ENCODE measurements at places on chromosomes 3 and 15.

DNA sequence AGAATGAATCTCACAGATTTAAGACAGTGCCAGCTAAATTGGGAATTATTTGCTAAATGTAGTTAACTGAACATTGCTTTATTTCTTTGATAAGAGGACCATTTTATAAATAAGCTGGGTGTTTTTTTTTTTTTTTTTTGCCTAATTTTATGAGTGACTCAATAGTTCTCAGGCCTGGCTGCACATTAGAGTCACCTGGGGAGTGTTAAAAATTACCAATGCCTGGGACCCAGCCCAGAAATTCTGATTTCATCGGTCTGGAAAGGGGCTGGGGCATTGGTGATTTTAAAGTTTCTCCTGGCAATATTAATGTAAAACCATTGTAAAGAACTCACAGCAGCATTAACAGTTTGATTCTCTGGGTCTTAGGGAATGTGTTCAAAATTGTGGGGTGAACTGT lies 51.2 kb upstream of the PHLDB2 start:
- no peak for DNase-seq

DNA sequence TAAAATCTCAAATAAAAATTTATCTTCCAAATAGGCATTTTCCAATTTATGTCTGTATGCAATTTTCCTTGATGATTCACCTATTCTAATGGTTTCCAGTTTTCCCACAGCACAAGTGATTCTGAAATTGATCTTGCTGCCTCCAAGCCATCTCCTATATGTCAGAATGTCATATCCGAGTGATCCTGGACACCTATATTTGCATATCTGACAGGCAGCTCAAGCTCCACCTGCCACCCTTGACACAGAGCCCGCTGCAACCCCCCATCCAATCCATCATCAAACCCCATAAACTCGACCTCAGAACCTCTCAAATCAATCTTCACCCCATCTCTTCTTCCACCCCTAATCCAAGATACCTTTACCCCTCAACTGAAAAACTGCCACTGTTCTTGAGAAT lies 579.5 kb downstream of the EPHB1 start:
- no peak for DNase-seq

- DNase-seq: no peak
Measured at GRCh38 chr3:58218904-58219303, 8.1 kb upstream of the DNASE1L3 start.

GRCh38 chr3:160948273-160948672 lies 156.9 kb downstream of the B3GALNT1 start:
- no peak for DNase-seq

DNA sequence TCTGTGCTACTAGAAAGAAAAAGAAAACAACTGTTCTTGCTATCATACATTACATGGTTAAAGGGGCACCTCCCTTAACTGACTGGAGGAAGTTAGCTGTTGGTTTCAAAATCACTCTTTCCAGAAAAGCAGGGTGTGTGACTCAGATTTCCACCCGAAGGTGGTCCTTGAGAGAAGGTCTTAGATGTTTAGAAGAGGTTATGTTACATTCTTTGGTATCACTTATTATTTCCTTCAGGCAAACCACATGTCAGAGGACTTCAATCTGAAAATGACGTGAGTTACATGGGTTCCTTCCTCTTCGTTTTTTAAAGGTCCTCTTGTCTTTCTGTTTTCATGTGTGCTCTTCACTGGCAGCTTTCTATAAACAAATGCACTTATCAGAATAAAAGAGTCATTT lies 307.9 kb upstream of the CBLB start:
- DNase-seq: peak; percentile 59

- DNase-seq: no peak
Measured at GRCh38 chr3:124850633-124851032, 36.5 kb downstream of the ITGB5 start.

- DNase-seq: no peak
Measured at GRCh38 chr15:45326741-45327140, 51.6 kb downstream of the GATM start.

DNA sequence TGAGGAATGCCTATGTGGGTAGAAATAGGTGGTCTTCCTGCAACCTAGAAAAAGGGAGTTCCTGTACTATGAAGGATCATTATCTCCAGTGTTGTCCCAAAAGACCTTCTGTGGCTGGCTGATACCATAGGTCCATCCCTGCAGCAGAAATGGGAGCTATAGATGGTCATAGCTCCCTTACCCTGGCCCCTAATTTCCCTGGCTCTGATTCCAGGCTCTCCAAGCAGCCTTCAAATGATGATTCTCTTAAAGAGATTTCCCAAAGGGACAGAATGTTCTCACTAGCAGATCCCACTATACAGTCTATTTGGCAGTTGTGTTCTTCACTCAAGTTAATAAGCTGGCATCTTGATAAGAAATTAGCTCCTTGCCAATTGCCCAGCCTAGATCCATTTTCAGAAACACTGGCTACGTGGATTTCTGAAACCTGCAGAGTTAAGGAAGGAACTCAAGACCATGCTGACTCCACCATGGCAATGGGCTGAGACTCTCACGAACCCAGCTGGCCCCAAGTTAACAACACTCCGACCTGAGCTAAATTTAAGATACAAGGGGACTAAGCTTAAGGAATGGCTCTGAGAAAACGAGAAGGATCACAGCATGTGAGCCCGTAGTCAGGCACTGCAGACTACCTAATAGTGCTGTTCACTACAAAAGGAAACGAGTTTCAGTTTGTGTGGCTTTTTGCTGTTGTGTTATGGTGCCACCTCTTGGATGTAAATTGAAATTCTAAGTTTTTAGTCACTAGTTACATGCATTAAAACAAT lies 11.4 kb downstream of the C15orf40 start:
- no peak for DNase-seq

DNA sequence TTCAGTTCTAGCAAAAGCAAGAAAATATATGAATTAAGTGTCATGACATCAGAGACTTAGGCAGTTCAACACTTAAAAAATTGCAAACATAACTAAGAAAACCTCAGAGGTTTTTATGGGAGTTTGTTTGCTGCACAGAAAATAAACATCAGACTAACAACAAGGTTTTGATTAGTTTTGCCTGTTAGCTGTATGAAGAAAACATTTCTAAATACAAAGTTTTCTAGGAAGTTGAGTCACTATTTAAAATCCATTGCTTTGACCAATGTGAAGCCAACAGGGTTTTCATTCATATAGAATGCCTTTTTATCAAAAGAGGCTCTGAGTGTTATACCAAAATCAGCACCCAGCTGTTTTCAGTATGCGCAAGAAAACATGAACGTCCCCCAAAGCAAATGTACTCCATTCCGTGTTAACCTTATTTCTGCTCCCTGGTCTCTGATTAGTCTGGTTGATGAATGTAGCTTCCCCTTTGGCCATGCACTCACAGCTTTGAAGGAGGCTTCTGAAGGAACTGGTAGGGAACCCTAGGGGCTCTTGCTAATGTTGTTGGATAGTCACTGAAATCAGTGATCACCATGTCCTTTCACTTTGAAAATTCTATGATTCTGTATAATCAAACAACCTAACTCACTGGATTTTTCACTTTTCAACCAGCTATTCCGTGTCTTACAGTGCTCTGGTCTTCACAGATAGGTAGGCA lies 89.6 kb upstream of the TSEN2 start:
- no peak for DNase-seq

- no peak for DNase-seq
Measured at GRCh38 chr15:31579282-31579681, 252.6 kb downstream of the KLF13 start.

DNA sequence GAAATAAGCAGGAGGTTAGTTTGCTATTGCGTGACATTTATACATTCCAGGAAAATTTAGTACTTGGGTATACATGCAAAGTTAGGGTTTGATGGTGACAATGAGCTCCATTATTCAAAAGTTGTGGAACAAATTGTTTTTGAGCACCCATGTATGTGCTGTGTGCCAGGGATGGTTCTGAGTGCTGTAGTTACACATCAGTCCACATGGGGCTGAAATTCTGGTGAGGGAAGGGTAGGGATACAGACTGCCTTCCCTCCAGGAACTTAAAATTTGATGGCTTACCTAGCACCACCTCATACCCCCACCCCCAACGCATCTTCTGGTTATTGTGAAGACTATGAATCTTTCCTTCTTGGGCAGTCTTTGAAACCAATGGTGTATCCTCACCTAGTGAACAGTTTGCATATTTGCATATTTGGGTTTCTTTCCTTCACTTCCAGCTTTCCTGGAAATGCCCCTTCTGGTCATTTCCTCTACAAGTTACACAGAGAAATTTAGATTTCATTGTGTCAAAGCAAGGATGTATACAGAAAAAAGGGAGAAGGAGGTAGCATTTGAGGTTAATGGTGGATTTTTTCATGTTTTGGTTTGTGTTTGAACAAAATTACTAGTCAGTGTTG lies 222.0 kb upstream of the IL12A start:
- no peak for DNase-seq

DNA sequence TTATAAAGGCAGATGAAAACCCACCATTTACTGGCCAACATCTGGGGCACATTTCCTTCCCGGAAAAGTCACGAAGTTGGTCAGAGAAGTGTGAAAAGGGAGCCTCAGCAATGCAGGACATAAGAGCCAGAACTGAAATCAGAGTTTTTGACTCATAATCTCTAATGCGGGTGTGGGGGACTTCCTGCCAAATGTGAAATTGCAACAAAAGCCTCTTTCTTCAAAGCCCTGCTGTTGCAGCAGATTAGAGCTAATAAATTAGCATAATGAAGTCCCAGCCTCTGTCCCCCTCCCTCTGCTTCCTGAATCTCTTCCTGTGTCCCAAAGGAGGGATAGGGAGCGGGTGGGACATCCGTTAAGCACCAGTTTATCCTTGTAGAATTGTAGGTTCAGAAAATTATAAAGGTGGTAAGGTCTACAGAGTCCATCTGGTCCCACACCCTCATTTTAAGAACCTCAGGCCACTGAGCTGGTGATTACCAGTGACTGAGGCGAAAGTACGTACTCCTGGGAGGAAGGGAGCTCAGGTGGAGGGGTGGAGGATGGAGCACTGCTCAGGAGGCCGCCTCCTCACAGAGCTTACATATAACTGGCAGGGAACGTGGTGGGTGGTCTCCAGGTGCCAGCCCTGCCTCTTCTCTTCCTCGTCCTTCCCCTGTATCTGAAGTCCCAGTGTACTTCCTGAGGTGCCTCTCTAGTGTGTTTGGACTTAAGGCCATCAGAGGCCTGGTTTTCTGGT lies 35.0 kb downstream of the ST6GAL1 start:
- DNase-seq: no peak

DNA sequence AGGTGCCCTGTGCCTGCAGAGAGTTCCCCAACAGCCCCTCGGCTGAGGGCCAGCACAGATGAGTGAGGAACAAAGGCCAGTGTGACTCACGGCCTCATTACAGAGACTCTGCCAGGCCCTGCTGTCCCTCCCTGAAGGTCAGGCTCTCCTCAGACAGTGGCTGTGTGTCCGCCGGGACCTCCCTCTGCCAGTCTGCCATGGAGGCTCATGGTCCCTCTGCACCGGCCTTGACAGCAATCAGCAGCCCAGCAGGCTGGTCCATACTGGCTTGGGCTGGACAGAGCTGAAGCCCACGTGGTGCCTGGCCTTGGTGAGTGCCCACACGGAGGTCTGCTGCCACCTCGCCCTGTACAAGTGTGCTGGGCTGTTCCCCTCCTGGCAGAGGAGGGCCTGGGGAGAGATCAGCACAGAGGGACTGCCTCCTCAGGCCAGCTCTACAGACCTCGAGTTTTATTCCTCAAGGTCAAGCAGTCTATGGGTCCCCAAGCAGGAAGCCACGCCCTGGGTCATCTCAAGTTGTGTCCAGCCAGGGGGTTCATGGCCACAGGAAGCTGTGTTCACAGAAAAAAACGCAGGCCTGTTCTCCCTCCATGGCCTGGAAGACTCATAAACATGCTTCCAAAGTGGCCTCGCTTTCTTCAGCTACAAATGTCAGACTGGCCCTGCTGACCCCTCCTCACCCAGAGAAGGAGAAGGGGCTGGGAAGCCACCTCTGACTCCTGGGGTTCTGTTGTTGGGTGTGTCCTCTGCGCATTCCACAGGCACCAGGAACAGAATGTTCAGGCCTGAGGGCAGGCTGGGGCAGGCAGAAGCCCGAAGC lies 27.0 kb downstream of the SLC41A3 start:
- DNase-seq: no peak

GRCh38 chr3:171436380-171436779 lies 23.8 kb downstream of the TNIK start:
- no peak for DNase-seq

- DNase-seq: peak; percentile 70
Measured at GRCh38 chr15:50906954-50907600, 1.4 kb upstream of the AP4E1 start.

GRCh38 chr3:185976100-185976499 lies 38.3 kb upstream of the TRA2B start:
- no peak for DNase-seq

- no peak for DNase-seq
Measured at GRCh38 chr15:81335631-81336030, 11.7 kb upstream of the STARD5 start.

GRCh38 chr3:167861649-167862048 lies 126.1 kb downstream of the SERPINI1 start:
- DNase-seq: no peak

DNA sequence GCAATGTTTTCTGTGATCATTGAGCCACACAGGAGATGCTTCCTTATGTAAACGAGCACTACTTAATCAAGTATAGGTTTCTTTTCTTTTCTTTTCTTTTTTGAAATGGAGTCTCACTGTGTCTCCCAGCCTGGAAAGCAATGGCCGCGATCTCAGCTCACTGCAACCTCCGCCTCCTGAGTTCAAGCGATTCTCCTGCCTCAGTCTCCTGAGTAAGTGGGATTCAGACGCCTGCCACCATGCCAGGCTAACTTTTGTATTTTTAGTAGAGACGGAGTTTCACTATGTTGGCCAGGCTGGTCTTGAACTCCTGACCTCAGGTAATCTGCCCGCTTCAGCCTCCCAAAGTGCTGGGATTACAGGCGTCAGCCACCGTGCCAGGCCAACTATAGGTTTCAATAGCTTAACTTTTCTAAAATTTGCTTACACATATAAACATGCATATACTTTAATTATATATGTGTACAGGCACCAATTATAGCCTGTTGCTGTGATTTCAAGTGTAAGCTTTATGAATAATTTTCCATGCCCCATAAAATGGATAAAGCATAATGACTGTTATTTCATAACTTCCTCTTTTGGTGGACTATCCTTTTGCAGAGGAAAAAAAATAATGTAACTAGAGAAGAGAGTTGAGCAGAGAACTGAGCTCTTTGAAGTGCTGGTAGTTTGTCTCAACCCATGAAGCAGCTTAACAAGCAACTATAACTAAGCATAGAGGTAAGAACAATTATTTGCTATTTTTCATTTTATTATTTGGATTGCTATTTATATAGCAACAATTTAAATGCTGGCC lies 24.8 kb upstream of the MBNL1 start:
- DNase-seq: no peak

- no peak for DNase-seq
Measured at GRCh38 chr3:195032955-195033354, 238.0 kb downstream of the XXYLT1 start.

- no peak for DNase-seq
Measured at GRCh38 chr15:38229705-38230310, 22.8 kb upstream of the SPRED1 start.

DNA sequence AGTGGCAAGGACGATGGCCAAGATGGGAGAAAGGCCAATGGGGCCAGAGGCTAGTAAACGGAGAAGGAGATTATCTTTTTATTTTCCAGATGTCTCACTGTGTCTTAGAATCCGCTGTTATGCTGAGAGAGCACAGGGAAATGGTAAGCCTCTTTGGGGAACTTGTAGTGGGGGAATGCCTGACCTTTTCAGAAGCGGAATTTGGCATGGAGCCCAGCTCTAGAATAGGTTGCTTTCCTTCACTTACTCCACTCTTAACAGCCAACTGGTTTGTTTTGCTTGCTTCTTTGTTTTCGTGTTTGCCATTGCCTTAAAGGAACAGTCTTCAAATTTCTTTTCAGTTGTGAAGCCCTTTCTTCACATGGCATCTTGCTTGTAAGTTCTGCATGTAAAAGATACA lies 316.2 kb upstream of the THRB start:
- no peak for DNase-seq

All from activated CD8-positive, alpha-beta memory T cell treated with anti-CD3 and anti-CD28 coated beads for 4 hours (primary cell).